ENCODE measurements at places on chromosomes 2 and 18.

DNA sequence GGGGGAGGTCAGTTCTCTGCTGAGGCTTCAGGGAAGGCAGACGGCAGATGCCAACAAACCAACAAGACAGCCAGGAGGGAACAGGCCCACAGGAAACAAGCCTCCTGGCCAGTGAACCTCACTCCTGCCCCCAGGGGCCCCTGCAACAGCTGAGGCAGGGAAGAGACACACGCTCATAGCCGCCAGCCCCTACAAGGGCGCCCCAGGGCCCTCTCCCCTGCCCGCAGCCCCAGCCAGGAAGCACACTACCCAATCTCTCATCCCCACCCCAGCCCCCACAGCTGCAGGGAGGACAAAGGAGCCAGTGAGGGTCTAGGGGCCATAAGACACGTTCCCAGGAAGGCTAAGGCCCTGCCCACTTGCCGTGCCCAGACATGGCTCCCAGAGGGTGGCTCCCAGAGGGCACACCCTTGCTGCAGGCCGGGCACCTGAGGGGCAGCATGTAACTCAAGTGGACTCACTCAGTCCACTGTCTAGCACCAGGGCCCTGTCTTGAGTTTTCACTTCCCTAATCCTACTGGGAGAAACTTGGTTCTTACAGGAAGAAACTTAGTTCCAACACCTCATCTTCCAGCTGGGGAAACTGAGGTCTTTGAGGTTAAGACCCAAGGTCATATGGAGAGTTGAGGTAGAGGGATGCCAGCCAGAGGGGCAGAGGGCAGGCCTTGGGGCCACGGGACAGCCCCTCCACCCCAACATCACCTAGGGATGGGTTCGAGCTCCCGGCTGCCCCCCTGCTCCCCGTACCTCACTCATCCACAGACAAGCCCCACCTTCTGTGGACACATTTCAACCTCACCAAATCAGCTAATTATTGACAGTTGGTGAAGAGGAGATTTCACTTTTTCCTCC is 37.3 kb downstream of the EMX1 start:
- no peak for DNase-seq

DNA sequence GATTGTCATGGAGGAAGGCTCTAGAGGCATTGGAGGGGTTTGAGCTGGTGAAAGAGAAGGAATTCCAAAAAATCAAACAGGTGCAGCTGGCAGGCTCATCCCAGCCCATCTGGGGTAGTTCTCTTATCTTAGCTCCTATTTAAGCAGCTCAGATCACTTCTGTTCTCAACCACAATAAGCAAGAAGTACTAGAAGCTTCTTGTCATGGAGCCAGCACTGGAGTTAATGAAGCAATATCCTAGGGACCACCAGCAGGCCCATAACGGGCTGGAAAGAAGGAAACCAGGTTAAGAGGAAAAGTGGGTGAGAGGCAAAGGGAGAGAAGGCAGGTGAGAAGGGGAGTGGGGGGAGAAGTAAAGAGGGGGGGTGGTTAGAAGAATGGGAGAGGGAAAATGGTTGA is 100.7 kb upstream of the ZFP36L2 start:
- DNase-seq, result no peak

DNA sequence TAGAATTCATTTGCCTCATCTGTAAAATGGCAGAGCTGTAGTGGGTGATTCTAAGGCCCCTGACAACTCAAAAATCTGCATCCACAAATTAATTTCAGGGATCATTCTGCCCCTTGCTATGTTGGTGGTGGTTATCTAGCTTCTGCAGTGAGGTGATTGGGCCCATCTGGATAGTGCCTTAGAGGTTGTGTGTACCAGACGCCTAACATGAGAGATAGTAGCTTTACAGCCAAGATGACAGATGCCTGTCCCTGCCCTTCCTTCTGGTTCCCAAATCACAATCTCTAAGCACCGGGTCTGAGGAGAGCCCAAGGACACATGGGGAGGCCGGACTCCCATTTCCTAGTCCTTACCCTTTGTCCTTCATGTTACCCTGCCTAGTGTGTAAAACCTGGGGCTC is 51.1 kb upstream of the TNP1 start:
- no peak for DNase-seq

GRCh38 chr2:156436497-156437085 is 412 bp downstream of the GPD2 start:
- DNase-seq, result peak; percentile 22

- DNase-seq, result no peak
These were observed 430.7 kb downstream of the CDH2 start for GRCh38 chr18:27746241-27746640.
